Heart right ventricle (tissue), 16 donors: ENCODE measurements at places on chromosomes 16 and 17. TPM values are rescaled to one million over a fixed set of nuclear protein-coding genes. Genes with fewer than 3 reads are reported as not detected.

GRCh38 chr17:76925441-76925891, 57.3 kb downstream of the MGAT5B start:
- DNase-seq: no peak

The HAP1 gene
- total RNA-seq: not detected

DNA sequence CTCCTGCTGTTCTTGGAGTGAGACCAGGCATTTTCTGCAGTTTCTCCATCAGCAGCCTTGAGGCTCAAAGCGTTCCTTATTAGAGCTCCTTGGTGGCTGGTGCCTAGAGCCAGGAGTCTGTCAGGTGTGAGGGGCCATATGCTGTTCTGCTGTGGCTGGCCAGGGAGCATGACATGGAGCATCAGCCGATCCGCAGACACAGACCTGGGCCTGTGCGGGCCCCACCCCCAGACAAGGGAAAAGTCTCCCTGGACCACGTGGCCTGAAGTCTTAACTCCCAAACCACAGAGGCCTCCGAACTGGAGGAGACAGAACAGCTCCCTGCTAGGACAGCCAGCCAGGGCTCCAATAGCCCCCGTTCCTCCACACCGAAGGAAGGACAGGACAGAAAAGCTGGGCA, 162.7 kb upstream of the CIBAR2 start:
- DNase-seq: no peak

DNA sequence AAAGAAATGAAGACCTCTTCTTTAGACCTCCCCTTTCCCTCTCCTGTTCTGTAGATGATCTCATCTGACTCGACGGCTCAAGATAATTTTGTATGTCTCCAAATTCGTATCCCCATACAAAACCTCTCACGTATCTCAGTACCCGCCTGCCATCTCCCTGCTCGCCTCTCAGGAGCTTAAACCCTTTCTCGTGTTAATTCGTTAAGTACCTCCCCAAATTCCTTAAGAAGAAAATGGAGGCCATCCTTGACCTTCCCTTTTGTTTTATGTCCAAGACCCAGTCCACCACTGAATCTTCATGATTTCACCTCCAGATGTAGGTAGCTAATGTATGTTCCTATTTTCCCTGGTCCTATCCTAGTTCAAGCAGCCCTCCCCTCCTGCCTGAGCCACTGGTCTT, 41.6 kb downstream of the OR3A1 start:
- no peak for DNase-seq

The KLHDC4 gene
- 13.6 TPM for total RNA-seq

The CMTM1 gene
- 0.95 TPM for total RNA-seq

GRCh38 chr16:14302399-14303181, 231.5 kb downstream of the MRTFB start:
- DNase-seq: peak; percentile 37

DNA sequence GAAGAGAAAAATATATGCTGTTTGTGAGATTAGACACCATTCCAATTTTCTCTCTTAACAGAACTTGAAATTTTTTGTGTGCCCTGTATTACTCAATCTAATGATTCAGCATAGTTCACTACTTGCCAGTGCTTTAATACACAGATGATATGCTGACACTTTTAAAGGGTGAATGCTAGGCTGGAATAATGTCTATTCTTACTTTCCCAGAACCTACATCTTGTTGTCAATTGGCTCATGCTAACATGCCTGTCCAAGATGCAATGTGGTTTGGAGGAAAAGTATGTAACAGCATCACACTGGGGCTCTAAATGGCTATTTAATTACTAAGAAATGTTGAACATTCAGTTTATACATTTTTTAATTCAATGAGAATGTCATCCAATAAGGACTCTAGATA, 7.6 kb upstream of the MAP2K6 start:
- DNase-seq: no peak

GRCh38 chr16:84214451-84215066, 23.6 kb downstream of the ADAD2 start:
- no peak for DNase-seq

The C17orf78 gene
- total RNA-seq: not detected

GRCh38 chr17:31470592-31470991, 79.1 kb downstream of the RAB11FIP4 start:
- no peak for DNase-seq

The CCL1 gene
- total RNA-seq: not detected

GRCh38 chr17:34712481-34713195, 133.3 kb downstream of the TMEM132E start:
- DNase-seq: no peak

GRCh38 chr16:84546669-84547545, 42.4 kb upstream of the MEAK7 start:
- no peak for DNase-seq

The CX3CL1 gene
- total RNA-seq: 12.9 TPM

The CACNA1H gene
- 2.1 TPM for total RNA-seq

GRCh38 chr16:75024594-75024993, 25.8 kb downstream of the ZNRF1 start:
- DNase-seq: no peak

DNA sequence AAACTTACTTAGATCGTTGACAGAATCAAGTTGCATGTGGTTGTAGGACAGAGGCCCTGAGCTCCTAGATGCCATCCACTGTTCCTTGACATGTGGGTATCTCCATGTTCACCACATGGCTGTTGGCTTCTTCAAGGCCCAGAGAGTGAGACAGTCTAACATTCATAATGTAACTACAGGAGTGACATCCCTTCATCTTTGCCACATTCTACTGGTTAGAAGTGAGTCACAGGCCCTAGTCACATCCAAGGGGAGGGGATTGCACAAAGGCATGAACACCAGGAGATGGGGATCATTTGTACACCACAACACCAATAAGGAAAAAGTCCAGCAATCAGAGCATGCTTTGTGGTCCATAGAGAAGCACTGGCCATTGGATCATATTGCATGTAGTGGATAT, 56.6 kb downstream of the WSCD1 start:
- DNase-seq: no peak

GRCh38 chr17:33811984-33812577, 443.0 kb upstream of the CCL2 start:
- no peak for DNase-seq

The RGS9 gene
- 2.0 TPM for total RNA-seq

DNA sequence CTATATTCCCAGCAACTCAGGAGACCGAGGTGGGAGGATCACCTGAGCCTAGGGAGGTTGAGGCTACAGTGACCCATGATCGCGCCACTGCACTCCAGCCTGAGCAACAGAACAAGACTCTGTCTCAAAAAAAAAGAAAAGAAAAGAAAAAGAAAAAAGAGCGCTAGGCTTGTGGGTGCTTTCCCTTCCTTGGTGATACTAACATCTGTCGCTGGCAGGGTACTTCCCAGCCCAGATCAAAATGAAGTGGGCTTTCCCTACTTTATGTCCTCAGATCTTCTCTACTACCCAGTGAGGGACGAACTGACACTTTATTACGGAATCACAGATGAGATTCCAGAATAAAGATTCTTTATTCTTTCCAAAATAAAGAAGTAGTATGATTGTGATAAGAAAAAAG, 103.8 kb upstream of the NOL11 start:
- no peak for DNase-seq

- no peak for DNase-seq
Observed at GRCh38 chr16:19419698-19420075, 2.0 kb downstream of the TMC5 start.

DNA sequence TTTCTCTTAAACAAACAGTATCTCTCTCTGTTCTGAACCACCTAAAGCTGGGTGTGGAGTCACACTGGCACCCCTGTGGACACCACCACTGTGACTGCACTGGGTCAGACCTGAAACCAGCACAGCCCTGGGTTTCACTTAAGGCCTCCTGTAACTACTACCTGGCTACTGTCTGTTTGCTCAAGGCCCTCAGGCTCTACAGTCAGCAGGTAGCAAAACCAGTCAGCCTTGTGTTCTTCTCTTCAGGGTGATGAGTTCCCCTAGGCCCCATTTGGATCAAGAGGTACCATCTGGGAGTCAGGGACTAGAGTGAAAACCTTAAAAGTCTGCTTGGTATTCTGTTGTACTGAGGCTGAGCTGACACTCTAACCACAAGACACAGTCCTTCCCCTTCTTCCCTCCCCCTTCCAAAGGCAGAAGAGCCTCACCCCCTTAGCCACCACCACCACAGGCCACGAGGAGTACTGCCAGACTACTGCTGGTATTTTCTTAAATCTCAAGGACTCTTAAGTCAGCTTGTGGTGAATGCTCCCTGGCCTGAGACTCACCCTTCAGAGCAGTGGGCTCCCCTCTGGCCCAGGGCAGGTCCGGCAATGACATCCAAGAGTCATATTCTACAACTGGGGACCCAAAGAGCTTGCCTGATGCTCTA, 153.2 kb upstream of the MON1B start:
- no peak for DNase-seq

The KRT32 gene
- total RNA-seq: not detected

GRCh38 chr16:1335996-1336395, 2.6 kb downstream of the BAIAP3 start:
- DNase-seq: no peak

The KCNJ2 gene
- 16.7 TPM for total RNA-seq

- no peak for DNase-seq
Observed at GRCh38 chr17:16438173-16438556, 22.8 kb downstream of the TRPV2 start.

DNA sequence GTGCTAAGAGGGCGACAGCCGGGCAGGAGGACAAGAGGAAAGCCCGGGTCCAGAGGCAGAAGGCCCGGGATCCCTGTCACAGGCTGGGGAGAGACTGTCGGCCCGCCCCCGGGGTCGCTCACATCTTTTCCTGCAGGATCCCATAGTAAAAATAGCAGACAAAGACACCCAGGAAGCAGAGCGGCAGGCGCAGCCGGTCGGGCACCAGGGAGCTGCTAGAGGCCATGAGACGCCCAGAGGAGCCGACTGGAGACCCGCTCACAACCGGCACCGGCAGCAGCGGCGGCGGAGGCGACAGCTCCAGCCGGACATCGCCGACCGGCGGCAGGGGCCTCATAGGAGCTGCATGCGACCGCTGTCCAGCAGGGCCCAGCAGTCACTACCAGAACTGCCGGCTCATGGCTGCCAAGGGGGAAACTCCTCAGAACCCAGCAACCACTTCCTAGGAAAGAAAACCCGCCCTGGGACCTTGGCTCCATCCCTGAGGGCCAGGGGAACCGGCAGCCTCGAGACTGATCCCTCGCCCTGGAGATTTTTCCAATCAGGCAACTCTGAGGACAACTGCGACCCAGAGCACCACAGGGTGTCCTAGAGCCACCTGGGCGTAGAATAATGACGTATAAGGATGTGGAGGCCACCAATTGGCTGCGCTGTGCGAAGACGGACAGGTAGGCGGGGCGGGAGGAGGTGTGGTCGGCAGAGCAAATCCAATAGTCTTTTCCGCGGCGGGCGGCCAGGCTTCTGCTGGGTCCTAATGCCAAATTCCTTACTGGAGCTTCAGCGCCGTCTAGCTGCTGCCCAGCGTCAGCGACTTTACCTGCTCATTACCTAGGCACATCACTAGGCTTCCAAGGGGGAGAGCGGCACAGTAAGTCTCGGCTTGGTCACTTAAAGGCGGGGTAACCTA, at the start of gene SLC35B1:
SLC35B1 (minus strand) TSS at position 357 of the 907 bp plus-strand sequence; CDS start at position 226, 131 bp downstream.
- peak; percentile 100 for DNase-seq
